OCI-M1 (cell line): ENCODE measurements at places on chromosomes 6 and 20.
A peak's percentile ranks its signal among the peaks of the same experiment; 100 is the strongest.

DNA sequence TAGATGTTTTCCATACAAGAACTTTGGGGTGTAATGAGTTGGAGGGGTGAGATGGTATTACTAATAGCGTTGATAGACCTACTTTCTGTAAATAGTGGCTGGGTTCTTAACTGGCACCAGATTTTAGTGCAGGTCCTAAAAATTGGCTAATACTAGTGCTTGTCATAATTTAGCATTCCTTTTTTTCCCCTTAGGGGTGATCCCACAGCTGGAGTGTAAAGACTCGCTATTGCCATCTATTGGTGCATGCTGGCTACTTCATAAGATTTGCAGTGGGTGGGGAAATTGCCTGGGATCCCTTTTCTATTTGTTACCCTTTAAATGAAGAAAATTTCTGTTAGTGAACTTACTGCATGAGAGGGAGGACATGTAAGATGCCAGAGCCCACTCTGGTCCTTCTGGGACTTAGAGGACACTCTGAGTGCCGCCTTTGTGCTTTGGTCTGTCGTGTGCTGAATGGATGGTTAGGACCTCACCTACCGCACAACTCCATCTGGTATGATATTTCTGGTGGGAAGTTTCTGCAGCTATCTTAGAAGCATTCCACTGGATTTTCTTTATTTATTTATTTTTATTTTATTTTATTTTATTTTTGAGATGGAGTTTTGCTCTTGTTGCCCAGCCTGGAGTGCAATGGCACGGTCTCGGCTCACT lies 195.5 kb downstream of the JARID2 start:
- peak; percentile 88 for DNase-seq

DNA sequence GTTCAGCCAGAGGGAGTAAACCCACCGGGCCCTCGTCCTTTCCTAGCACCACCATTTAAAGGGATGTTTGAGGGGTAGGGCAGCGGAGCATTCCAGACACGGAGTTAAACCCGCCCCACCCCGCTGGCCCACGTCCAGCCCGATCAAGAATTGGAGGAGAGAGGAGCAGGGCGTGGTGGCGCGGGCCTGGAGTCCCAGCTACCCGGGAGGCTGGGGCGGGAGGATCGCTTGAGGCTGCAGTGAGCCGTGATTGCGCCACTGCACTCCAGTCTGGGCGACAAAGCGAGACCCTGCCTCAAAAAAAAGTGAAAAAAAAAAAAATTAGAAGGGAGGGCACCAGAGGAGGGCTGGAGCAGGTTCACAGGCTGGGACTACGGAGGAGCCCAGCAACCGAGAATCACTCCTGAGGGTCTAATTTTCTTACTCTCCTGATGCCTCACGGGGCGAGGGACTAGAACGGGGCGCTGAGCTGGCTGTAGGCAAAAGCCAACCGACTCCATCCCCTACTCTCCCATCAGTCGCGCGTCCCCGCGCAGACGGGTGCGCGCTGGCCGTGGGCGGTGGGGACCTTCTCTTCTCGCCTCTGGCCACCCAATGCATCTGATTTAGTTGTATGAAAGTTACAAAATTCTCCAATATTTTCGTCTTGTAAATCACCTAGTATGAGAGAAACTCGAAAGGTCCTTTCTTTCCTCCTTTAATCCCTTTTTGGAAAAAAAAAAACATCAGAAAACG lies 6.1 kb upstream of the HSPA1B start:
- peak; percentile 92 for DNase-seq

DNA sequence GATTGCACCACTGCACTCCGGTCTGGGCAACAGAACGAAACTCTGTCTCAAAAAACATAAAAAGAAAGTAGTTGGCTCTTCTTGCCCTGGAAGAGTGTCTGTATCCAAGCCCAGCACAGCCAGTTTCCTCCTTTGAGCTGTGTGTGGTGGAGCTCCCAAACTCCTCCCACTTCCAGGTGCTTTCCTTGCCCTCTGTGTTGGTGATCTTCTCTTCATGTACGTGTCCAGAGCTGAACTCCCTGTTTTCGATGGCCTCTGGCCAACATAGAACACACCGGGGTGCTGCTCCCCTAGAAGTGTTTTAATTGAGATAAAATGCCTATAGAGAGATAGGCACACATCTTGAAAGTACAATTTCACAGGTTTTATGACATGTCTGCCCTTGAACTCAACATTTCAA lies 16.7 kb upstream of the SGK2 start:
- no peak for DNase-seq

GRCh38 chr20:57384953-57385761 lies 6.0 kb upstream of the RBM38 start:
- no peak for DNase-seq

DNA sequence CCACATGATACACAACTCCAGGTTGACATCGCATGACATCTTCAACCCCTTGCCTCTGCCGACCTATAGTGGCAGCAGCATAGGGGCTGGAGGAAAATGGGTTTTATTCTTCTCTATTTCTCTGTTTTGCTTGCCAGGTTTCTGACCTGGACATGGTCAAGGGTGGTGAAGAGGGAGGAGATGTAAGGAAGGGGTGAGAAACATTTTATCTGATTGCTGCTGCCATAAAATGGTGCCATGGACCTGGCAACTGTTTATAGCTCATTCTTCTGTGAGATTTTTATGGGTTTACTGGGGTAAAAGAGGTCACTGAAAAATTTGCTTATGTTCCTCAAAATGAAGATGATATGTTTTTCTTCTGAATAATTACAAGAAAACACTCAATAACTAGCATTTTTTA lies 266.7 kb upstream of the FOXQ1 start:
- DNase-seq, result no peak

GRCh38 chr6:111581957-111582356 lies 23.7 kb downstream of the TRAF3IP2 start:
- DNase-seq, result no peak

DNA sequence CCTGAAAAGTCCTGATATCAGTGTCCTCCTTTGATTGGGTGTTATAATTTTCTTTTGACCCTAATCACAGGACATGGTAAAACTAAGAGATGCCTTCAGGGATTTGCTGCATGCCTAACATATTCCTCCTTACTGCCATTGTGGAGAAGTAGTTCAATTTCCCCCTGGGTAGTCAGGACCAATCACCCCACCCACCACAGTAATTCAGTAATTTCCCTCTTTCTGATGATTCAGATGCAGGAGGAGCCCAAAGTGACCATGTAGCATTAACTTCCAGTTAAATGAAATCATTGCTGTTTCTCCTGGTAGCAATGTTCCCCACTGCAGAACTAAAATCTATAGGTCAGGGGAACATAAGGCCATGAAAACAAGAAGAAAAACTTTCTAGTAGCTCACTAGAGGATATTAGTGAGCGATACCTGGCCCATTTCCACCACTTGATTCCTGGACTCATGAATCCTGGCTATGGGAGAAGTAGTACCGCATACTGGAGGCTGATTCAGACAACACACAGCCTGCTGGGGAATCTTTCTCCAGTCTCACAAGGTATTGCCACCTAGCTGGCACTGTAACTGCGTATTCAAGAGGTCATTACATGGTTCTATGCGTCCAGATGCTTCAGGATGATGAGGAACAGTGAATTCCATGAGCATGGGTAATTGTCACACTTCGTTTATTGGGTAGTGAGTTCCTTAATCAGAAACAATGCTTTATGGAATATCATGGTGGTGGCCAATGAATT lies 561.2 kb downstream of the HAO1 start:
- DNase-seq, result no peak

- DNase-seq, result no peak
Observed at GRCh38 chr6:14966096-14966905, 279.6 kb upstream of the JARID2 start.

DNA sequence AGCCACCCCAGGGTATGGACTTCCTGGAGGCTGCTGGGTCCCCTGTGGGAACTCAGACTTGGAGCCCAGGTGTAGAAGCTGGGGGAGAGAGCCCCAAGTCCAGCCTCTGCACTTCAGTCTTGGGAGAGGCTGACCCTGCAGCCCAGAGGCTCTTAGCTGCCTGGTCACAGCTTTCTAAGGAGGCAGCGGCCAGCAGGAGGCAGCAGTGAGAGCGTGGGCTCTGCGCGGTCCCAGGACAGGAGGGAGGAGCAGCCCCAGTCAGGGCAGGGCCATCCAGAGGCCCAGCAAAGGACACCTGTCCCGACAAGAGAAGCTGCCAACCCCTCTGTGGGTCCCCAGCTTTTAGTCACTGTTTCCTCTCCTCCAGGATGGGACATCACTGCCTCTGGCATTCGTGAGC lies 9.4 kb downstream of the TREML2 start:
- peak; percentile 54 for DNase-seq

GRCh38 chr6:1841136-1841535 lies 231.4 kb downstream of the FOXC1 start:
- DNase-seq, result no peak

- no peak for DNase-seq
Observed at GRCh38 chr6:45689926-45690615, 312.3 kb upstream of the SUPT3H start.

DNA sequence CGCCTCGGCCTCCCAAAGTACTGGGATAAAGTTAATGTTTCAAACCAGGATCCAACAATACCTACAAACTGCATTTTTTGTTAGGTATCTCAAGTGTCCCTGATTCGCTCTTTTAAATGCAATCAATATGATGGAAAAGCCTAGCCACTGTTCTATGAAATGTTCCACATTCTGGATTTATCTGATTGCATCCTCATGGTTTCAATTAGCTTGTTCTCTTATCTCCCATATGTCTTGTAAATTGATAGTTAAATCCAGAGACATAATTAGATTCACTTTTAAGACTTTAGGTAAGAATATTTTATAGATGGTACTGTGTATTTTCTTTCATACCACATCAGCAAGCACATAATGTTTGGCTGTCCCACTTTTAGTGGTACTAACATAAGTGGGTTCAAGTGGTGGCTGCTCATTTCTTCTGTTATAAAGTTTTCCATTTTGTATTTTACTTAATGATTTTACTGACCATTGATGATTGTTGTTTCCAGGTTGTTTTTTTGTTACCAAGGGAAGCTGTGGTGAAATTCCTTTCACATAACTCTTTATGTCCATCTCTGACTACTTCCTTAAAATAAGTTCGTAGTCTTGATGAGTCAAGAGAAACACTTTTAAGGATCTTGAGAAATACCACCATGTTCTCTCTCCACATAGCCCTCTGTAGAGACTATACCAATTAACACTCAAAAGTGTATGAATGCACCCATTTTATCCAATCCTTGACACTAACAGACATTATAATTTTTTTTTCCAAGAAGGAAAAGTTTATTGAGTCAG lies 40.5 kb downstream of the RNGTT start:
- peak; percentile 15 for DNase-seq

DNA sequence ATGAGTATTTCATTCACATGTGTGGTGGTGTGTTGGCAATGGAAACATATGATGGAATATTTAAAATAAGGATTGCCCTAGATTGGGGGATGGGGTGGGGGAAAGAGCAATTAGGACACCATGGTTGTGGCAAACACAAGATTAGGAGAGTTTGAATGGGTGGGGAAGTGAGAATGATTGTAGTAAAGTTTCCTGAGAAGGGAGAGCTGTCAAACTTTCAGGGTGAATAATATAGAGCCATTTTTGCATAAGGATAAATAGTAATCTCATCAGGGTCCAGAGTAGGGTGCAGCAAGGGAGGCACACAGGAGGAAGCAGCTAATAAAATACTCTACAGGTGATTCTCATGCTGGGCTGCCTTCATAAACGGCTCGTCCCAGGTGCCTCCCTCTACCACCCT lies 294.9 kb upstream of the MARCKS start:
- no peak for DNase-seq

DNA sequence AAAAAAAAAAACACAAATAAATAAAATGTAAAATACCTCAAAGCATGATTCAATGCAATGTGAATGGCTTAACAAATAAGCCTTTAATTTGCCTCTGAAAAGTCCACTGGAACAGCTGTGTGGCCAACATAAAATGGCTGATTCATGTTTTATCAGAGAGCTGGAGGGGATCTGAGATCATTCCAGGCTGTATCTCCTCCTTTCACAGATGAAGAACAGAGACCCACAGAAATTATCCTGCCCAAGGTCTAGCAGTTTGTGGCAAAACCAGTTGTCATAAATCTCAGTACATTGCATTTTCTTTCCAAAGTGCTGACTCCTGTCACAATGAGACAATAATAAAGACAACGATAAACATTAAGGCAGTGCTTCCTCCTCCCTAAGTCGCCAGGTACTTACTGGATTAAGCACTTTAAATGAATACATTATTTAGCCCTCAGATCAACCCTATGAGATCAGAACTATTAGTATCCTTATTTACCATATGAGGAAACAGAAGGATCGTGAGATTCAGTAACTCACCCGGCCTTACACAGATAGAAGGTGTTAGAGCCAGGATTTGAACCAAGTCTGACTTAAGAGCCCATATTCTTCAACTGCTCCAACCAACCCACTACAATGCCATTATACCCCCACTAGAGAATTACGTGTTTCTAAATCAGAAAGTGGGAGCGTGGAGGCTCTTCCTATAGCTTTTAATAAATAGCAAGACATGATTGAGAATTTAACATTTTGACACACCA lies 118.3 kb downstream of the KIF13A start:
- peak; percentile 83 for DNase-seq

GRCh38 chr6:153047386-153047785 lies 44.9 kb upstream of the MTRF1L start:
- no peak for DNase-seq

- no peak for DNase-seq
Observed at GRCh38 chr6:116201538-116201937, 52.3 kb downstream of the TSPYL4 start.

GRCh38 chr6:23414922-23415321 lies 711.1 kb upstream of the NRSN1 start:
- DNase-seq, result no peak

DNA sequence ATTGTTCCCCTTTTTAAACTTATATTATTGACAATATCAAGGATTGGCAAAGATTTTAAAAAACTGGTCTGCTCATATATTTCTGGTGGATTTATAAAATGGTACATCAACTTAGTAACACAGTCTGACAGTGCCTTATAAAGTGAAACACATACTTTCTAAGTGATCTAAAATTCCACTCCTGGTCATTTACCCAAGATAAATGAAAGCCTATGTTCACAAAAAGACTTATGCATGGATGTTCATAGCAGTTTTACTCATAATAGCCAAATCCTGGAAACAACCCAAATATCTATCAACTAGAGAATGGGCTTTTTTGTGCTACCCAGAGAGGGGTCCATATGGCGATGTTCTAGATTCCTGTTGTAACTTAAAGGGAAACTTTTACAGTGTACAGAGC lies 222.4 kb upstream of the FAM83B start:
- no peak for DNase-seq

DNA sequence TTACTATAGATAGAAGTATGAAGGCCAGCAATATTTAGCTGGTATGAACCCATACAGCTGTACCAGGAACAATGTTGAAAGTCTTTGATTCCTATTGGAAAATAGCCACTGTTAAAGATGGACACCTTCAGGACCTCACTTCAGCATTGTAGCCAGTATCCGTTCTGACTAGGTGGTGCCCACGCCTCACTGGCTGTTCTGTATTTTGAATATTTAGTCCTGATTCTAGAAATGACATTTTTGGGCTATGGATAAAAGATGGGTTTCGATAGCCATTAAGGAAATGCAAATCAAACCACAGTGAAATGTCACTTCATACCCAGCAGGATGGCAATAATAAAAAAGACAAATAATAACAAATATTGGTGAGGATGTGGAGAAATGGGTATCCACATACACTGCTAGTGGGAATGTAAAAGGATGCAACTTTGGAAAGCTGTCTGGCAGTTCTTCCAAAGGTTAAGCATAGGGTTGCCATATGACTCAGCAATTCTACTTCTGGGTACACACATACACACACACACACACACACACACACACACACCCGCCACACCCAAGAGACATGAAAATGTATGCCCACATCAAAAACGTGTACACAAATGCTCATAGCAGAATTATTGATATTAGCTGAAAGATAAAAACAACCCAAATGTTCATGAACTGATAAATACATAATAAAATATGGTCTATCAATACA lies 56.8 kb downstream of the UTRN start:
- DNase-seq, result peak; percentile 28
